Psoas muscle (tissue), 8 donors: ENCODE measurements at places on chromosomes 4 and X. TPM values are rescaled to one million over a fixed set of nuclear protein-coding genes. Genes with fewer than 3 reads are reported as not detected.

- H3K4me3 ChIP-seq: no peak overlapping the region
- DNase-seq: no peak
- H3K27me3 ChIP-seq: no peaks in the 10 kb centered on the region
- H3K36me3 ChIP-seq: no peaks in the 10 kb centered on the region
- no peak overlapping the region for H3K27ac ChIP-seq
Measured at GRCh38 chr4:111923786-111924185, 221.5 kb upstream of the FAM241A start.

- H3K27ac ChIP-seq: no peak overlapping the region
- H3K27me3 ChIP-seq: no peaks in the 10 kb centered on the region
- H3K36me3 ChIP-seq: no peaks in the 10 kb centered on the region
- DNase-seq: no peak
Measured at GRCh38 chr4:90792696-90793095, 665.5 kb downstream of the CCSER1 start.

GRCh38 chr4:158826882-158827281 lies 58.1 kb downstream of the FNIP2 start:
- H3K4me3 ChIP-seq: no peak overlapping the region
- no peaks in the 10 kb centered on the region for H3K27me3 ChIP-seq
- peaks cover 47% of the 10 kb centered on the region for H3K4me1 ChIP-seq
- H3K36me3 ChIP-seq: peaks cover 33% of the 10 kb centered on the region
- no peak for DNase-seq
- H3K27ac ChIP-seq: peak overlapping the region; percentile 85

DNA sequence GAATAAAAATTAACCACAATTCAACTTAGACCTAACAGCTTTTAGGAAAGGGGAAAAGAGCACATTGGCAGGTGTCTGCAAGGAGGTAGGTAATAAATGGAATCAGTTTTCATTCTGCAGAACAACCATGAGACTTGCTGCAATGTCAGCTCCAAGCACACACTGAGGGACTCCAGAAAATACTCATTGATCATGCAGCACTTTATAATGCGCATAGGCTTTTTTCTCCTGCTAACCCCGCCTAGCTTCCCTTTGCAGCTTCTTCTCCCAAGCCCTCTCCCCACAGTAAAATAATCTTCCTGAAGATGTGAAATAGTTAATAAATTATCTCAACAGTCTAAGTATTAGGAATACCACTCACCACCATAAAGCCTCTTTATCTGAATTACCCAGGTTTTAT lies 36.9 kb downstream of the ANKRD17 start:
- no peak for DNase-seq
- no peaks in the 10 kb centered on the region for H3K36me3 ChIP-seq
- H3K4me1 ChIP-seq: peaks cover 46% of the 10 kb centered on the region
- H3K27me3 ChIP-seq: no peaks in the 10 kb centered on the region
- H3K4me3 ChIP-seq: peak overlapping the region; percentile 71

DNA sequence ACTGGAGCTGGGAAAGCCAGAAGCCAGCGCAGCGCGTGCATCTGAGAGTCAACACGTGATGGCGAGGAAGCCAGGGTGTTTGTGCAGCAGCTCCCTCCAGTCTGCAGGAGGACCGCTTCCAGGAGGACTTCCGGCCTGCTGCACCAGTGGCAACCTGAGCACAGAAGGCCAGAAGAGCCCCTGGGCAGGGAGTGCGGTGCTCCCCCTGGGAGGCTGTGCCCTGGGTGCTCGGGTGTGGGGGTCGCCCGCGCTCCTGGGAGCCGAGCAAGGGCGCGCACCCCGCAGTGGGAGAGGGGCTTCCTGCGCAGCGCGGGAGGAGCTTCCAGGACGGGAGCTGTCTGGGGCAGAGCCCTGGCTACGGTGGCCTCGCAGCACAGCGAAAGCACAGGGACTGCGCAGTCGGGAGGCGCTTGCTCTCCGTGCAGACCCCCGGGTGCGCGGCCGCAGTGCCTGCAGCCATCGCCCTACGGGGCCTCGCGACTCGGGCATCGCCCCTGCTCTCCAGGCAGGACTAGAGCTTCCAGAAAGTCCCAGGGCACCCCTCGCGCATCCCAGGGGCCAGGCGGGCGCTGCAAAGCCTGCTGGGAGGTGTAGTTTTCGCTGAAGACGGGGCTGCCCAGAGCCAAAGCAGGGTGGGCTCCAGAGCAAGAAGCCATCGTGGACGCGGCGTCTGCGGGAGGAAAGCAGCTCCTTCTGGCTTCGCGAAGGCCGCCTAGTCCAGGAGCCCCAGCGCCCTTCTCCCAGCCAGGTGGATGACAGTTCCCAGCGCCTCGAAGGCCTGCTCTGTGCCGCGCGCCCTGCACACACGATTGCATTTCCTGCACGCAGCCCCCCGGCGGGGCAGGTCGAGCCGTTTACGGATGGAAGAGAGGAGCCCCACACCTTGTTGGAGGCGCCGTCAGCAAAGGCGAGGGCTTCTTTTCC lies 24.1 kb upstream of the WFS1 start:
- no peaks in the 10 kb centered on the region for H3K4me1 ChIP-seq
- H3K27me3 ChIP-seq: no peaks in the 10 kb centered on the region
- peak overlapping the region; percentile 46 for H3K4me3 ChIP-seq
- no peaks in the 10 kb centered on the region for H3K36me3 ChIP-seq
- peak; percentile 35 for DNase-seq
- H3K27ac ChIP-seq: no peak overlapping the region

DNA sequence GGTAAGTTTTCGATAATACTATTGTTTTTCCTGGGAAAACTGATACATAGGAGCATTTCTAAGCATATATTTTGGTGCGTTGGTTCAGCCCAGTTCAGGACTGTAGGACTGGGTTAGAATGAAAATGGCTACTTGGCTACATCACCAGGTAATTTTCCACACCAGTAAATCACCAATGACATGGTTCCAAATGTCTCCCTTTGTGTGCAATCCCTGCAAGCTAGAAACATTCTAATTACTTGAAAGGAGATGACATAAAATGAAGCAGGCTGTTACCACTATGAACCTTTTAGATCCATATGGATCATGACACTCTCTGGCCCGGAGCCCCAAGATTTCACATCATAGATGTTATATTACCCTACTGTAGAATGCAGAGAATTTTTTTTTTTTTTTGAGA lies 577.4 kb upstream of the FTHL17 start:
- no peaks in the 10 kb centered on the region for H3K36me3 ChIP-seq
- H3K4me3 ChIP-seq: no peak overlapping the region
- DNase-seq: no peak
- no peaks in the 10 kb centered on the region for H3K27me3 ChIP-seq
- H3K4me1 ChIP-seq: no peaks in the 10 kb centered on the region
- H3K27ac ChIP-seq: no peak overlapping the region

DNA sequence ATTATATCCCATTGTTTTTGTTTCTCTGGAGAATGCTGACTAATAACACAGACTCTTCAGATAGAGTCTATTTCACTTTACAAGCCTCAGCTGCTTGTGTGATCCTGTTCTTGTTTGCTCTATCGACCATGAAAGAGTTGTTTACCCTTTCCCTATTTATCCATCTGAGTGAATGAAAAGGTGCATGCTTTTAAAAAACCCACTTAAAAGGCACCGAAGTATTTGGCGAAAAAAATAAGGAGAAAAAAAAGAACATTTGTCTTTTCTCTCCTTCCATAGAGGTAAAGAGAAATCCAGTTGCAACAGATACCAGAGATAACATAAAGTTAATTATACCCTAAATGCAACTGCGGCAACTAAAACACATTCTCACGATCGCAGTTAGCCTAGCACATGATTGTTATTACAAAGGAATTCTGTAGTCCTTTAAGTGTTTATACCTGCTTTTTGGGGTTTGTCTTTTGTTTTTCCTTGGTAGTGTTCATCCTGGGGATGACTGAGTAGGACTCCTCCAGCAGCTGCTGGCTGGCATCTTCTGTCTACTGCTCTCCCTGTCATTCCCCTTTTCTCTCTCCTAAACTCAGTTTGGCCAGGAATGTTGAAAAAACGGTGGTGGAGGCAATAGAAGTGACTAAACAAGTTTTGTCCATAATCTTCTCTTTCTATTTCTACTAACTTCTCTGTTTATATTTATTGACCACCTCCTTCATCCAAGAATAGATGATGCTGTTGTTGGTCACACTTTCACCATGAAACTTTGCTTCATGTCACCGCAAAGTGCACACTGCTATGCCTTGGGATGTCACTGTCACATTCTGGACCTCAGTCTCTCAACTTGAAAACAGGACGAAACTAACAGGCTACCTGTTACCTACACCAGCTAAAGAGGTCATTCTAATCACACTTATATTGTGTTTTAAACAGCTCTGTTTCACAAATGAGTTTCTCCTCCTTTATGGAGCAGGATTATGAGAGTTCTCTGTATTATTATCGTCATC lies 41.9 kb upstream of the FRAS1 start:
- H3K4me3 ChIP-seq: no peak overlapping the region
- H3K36me3 ChIP-seq: no peaks in the 10 kb centered on the region
- H3K27me3 ChIP-seq: no peaks in the 10 kb centered on the region
- no peak for DNase-seq
- no peak overlapping the region for H3K27ac ChIP-seq

GRCh38 chr4:105896984-105897775 lies 1.9 kb downstream of the NPNT start:
- H3K27me3 ChIP-seq: no peaks in the 10 kb centered on the region
- no peaks in the 10 kb centered on the region for H3K36me3 ChIP-seq
- H3K4me3 ChIP-seq: peak overlapping the region; percentile 76
- H3K4me1 ChIP-seq: no peaks in the 10 kb centered on the region

GRCh38 chr4:1246901-1247863 lies 1.7 kb downstream of the CTBP1 start:
- H3K27me3 ChIP-seq: no peaks in the 10 kb centered on the region
- DNase-seq: peak; percentile 60
- H3K4me1 ChIP-seq: peaks cover 70% of the 10 kb centered on the region
- no peaks in the 10 kb centered on the region for H3K36me3 ChIP-seq

DNA sequence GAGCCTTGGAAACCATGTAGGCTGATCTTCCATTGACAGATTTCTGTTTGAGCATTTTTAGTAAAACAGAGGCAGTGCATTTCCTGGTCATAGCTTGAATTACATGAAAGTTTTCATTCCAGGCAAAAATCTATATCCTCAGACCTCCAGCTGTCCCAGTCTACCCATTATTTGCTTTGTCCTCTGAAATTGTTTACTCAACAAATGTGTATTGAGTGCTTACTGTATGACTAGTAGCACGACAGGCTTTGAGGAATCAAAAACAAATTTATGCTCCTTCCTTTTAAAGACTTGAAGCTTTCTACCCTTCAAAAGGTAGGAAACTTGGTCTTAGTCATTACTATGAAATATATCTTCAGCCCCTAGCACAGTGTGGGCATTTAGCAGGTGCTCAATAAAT lies 307.9 kb upstream of the IGFBP7 start:
- no peaks in the 10 kb centered on the region for H3K27me3 ChIP-seq
- no peaks in the 10 kb centered on the region for H3K4me1 ChIP-seq
- H3K36me3 ChIP-seq: no peaks in the 10 kb centered on the region
- no peak for DNase-seq
- no peak overlapping the region for H3K27ac ChIP-seq

GRCh38 chrX:123797543-123798447 lies 62.1 kb upstream of the XIAP start:
- H3K4me1 ChIP-seq: no peaks in the 10 kb centered on the region
- H3K36me3 ChIP-seq: no peaks in the 10 kb centered on the region
- H3K27me3 ChIP-seq: no peaks in the 10 kb centered on the region
- no peak for DNase-seq

- no peaks in the 10 kb centered on the region for H3K4me1 ChIP-seq
- no peaks in the 10 kb centered on the region for H3K27me3 ChIP-seq
- no peak overlapping the region for H3K27ac ChIP-seq
- no peak overlapping the region for H3K4me3 ChIP-seq
- no peaks in the 10 kb centered on the region for H3K36me3 ChIP-seq
Measured at GRCh38 chrX:84710611-84711010, 208.4 kb upstream of the HDX start.

Gene PRRG3
- polyA plus RNA-seq: 0.06 TPM

Gene SPOCK3
- 0.09 TPM for polyA plus RNA-seq

Gene TXK
- polyA plus RNA-seq: 0.07 TPM
